ENCODE measurements at places on chromosomes 5 and 9.
A peak's percentile ranks its signal among the peaks of the same experiment; 100 is the strongest.

DNA sequence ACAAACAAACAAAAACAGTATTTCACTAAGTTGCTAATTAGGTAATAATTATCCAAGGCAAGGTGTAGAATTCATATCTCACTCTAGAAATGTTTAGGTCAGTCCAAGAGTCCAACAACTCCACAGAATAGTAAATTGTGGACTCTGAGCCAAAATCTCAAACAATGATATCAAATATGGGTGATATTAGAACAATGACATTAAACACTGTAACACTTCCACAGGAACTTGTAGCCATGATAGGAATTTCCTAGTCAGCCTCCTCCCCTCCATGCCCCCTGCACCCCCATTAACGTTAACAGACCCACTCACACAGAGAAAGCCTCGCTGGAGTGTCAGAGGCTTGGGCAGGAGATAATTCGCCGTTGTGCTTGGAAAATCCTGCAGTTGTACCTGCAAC, 305.0 kb upstream of the PIK3R1 start:
- DNase-seq = no peak

- DNase-seq = no peak
Observed at GRCh38 chr5:88691230-88691582, 191.8 kb downstream of the MEF2C start.

DNA sequence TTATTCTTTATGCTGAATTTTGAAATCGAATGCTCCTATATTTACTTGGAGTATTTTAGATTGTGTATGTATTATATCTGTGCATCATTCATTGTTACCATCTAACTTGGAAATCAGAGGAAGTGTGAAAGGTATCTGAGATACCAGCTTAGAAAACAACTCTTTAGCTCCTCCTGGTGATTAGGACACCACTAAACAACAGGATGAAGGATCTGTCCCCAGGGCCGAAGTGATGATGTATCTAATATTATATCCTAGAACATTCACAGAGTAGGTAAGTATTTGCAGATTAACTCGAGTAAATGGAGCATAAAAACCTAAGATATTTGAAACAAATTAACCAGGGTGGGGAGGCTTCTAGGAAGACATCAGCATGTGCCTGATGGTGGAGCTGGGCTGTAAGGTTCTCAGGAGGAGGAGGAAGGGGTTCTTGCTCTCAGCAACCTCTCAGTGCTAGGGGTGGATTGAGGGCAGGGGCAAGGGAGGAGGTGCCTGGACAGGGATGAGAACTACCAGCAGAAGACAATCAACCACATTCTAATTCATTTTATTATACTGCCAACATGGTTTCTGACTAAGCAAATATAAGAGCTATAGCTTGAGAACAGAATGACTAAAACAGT, 2.6 kb upstream of the NFIL3 start:
- no peak for DNase-seq

- DNase-seq = no peak
Observed at GRCh38 chr9:87290241-87291052, 207.2 kb upstream of the DAPK1 start.

DNA sequence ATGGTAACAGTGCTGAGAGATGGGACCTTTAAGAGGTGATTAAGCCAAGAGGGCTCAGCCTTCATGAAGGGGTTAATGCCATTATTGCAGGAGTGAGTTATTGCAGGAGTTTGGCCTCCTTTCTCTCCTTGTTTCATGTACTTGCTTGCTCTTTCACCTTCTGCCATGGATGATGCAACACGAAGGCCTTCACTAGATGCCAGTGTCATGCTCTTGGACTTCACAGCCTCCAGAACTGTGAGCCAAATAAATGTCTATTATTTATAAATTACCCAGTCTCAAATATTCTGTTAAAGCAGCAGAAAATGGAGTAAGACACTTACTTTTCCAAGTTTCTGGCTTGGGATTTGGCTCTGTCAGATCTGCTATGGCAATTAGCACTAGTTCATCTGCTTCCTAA, 38.4 kb upstream of the RECK start:
- no peak for DNase-seq

DNA sequence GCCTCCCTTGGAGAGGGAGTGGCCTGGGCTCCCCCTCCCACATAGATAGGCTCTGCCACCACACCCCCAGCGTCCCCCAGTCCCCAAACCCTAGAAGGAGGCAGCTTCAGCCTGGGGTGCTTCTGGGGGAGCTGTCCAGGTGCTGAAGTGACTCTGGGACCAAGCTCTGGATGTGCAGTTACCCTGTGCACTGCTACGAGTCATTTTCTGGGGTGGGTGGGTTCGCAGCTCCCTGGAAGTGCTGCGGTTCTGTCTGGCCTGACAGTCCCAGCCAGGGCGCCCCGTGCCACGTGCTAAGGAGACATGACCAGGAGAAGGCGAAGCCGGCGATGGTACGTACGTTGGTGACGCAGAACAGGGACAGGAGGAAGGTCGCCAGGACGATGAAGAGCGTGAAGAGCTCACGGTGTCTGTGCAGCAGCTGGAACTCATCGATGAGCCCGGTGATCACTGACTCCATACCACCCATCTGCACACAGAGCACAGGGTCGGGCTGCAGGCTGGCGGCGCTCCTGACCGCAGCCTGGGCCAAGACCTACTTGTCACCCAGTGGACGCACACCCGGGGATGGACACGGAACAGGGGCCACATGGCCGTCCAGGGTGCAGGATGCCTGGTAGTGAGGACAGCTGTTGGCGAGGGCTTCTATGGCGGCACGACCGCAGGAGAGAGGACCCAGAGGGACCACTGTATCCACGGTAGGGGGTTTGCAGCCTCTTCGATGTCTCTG, 35.7 kb downstream of the SLC6A3 start:
- no peak for DNase-seq

DNA sequence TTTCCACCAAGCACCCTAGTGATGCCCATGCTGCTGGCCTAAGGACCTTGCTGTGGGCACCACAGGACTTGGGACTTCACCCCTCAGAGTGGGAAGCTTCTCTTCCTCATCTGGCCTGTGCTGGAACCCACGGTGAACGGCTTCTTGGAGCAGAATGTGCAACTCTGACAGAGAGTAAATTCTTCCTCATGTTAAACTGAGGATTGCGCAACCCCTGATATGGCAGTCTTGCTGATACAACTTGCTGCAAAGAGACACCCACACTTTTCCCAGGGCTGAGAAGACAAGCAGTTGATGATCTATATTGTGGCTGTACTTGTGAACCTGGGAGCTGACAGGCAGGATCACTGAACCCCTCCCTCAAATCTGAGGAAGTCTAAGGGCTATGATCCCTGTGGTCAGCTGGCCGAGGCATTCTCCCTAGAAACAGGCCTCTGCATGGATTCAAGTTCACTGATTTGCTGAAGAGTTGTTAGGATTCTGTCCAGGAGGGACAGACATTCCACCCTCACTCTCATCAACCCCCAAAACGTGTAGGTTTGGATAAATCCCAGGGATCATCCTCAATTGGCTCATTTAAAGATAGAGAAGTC, 307.2 kb downstream of the MTRR start:
- no peak for DNase-seq

- DNase-seq = no peak
Observed at GRCh38 chr5:111337688-111338087, 113.5 kb downstream of the CAMK4 start.

GRCh38 chr5:116922532-116922931, 347.9 kb upstream of the SEMA6A start:
- no peak for DNase-seq

GRCh38 chr9:110329639-110330230, 7.9 kb downstream of the TXNDC8 start:
- no peak for DNase-seq

- no peak for DNase-seq
Observed at GRCh38 chr9:20804489-20805250, 120.6 kb downstream of the FOCAD start.

DNA sequence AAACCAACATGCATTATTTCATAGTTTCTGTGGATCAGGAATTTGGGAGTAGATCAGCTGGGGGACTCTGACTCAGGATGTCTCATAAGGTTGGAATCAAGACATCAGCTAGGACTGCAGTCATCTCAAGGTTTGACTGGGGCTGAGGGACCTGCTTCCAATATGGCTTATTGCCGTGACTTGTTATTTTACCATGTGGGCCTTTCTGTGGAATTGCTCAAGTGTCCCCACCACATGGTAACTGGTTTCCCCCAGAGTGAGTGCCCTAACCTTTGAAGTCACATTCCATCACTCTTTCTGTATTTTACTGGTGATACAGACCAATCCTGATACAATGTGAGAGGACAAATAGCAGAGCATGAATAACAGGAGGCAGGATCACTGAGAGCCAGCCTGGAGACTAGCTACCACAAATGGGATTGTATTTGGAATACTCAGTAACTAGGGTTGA, 70.2 kb upstream of the ELL2 start:
- peak; percentile 83 for DNase-seq

All from HT1080 (cell line).